Panc1 (cell line): ENCODE measurements at places on chromosomes 3 and 15.

GRCh38 chr3:126147932-126148683, 32.3 kb downstream of the ALDH1L1 start:
- no peak for DNase-seq

DNA sequence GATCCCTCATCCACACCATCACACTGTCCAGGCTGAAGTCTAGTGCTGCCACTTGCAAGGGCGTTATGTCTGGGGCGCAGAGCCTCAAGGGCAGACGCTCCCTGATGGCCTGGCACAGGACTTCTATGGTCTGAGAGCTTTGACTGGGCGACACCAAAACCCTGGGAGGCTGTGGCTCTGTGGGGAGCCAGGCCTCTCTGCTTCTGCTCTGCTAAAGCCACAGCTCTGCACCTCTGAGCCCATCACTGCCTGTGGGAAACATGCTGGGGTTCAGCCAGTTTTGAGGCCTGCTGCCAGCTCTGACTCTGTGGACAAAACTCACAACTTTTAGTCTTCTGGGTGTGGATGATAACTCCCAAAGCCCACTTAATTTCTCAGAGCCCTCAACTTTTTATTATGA, 6.3 kb upstream of the LCTL start:
- DNase-seq, result no peak

GRCh38 chr15:25993506-25993905, 130.4 kb upstream of the ATP10A start:
- DNase-seq, result no peak

- DNase-seq, result no peak
Measured at GRCh38 chr15:66617137-66618090, 51.6 kb upstream of the LCTL start.

GRCh38 chr3:186869253-186870100, 27.0 kb downstream of the ADIPOQ start:
- DNase-seq, result no peak

GRCh38 chr3:29511701-29512100, 230.8 kb downstream of the RBMS3 start:
- DNase-seq, result no peak

DNA sequence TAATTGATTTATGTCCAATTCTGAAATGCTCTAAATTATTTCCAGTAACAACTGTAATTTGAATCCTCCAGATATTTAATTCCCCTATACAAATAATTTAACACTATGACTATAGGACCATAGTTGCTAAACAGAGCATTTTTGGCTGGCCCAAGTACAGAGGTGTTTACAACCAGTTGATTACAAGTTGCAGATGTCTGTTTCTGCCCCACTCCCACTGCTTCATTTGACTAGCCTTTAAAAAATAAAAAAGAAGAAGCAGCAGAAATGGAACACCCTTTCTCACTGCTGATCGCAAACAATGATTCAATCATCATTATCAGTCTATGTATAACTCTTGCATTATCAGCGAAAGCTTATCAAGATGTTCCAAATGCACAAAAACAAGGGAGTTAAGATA, 54.6 kb downstream of the SENP7 start:
- DNase-seq, result no peak

GRCh38 chr3:188378786-188379185, 224.8 kb downstream of the LPP start:
- no peak for DNase-seq

- no peak for DNase-seq
Measured at GRCh38 chr3:170358042-170359010, 811 bp downstream of the SKIL start.

GRCh38 chr3:58009749-58010535, 1.7 kb downstream of the FLNB start:
- no peak for DNase-seq

DNA sequence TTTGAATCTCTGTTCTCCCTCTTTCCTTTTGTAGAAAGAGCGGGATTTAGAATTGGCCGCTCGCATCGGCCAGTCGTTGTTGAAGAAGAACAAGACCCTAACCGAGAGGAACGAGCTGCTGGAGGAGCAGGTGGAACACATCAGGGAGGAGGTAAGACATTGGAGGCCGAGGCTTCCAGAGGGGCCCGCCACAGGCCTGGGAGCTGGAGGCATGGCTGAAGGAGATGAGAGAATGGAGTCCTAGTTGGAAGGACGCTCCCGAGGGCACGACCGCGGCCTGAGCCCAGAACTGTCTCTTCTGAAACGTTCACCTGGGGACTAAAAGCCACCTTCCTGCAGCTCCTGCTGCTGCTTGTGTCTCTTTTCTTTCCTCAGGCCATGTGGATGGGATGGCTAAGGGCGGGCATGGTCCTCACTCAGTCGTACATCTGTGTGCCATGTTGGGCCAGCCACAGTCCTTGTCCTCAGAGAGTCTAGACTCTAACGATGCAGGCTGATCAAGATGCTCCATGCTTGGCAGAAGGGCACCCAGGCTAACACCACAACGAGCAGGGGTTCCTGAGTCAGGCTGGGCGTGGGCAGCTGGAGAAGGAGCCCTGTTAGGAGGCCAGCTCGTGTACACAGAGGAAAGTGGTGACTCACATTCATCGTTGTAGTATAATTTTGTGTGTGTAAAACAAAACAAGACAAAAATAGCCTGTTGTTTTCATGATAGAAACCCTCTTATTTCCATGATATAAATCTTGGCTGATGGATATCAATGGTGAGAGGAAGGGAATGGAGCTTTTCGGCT, 81.1 kb downstream of the CCK start:
- DNase-seq, result no peak

DNA sequence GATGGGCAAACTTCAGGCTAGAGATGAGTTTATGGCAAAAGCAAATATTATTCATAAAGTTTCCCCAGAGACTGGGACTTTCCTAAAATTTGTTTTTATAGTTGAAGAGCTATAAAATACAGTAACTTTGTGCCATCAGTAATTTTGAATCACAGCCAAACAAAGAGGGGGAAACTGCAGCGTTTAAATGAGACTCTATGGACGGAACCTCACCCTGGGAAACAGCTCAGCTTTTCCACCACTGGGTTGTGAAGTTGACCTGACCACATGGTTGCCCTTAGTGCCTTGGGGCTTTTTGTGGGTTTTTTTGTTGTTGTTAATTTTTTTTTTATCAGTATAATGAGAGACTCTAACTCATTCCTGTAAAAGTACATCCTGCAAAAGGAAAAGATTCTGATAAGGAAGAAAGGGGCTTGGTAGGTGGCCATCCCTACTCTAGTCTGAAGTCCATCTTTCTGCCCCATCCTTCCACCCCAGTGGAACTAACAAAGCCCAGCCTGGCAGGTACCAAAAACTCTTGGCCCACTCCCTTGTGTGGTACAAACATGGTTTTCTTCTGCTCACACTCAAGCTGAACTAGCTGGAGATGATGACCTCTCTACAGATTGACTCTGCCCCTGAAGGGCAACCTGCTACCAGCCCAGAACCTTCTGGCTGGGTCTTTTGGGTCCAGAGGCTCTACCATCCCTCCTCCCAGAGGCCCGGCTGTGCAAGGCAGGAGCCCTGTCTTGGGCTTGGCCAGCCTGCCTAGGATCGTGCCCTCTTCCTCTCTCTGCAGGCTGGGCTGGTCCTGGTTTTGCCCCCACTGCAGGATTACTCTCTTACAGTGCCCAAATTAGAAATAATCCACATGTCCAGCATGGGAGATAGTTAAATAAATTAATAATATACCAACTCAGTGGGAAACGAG, 41.2 kb downstream of the RLBP1 start:
- DNase-seq, result no peak

- no peak for DNase-seq
Measured at GRCh38 chr3:31224936-31225335, 307.8 kb upstream of the STT3B start.
